ENCODE measurements at places on chromosomes 2 and 18.

- no peak for DNase-seq
Observed at GRCh38 chr2:236928380-236929037, 157.2 kb upstream of the COPS8 start.

DNA sequence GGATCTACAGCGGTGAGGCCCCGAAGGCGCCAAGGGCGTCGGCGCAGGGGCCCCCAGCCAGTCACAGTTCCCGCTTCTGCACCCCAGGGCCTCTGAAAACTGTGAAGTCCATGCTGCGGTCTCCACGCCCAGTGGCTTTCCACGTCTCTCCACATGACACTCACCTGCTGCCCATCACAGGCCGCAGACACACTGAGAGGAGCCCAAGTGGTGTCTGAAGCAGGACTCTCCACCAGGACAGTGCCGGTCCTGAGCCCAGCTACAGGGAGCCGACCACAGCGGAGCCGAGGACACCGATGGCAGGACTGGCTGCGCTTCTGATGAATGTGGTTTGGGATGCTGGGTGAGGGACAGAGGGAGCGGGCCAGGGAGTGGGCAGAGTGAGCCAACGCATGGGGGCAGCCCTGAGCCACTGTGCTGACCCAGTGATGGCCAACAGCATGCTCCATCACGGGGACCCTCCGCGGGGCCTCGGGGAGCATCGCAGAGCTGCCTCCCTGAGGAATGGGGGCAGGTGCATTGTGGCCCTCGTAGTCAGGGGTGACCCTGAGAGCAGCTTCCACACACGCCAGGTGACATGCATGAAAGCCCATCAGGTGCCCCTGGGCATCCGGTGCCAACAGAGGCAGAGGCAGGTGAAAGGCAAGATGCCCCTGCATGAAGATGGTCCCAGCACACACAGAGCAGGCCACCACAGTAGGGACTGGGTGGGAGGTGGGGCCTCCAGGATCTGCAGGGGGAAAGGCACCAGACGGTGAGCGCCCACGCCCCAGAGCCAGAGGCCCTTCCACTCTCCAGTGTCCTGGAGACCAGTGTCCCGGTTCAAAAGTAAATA lies 116.6 kb downstream of the HDAC4 start:
- DNase-seq, result no peak

GRCh38 chr2:231933916-231934401 lies 7.8 kb upstream of the NPPC start:
- DNase-seq, result no peak

- no peak for DNase-seq
Observed at GRCh38 chr2:23351388-23352141, 33.4 kb upstream of the KLHL29 start.

GRCh38 chr18:49279041-49279440 lies 181.4 kb downstream of the DYM start:
- no peak for DNase-seq

DNA sequence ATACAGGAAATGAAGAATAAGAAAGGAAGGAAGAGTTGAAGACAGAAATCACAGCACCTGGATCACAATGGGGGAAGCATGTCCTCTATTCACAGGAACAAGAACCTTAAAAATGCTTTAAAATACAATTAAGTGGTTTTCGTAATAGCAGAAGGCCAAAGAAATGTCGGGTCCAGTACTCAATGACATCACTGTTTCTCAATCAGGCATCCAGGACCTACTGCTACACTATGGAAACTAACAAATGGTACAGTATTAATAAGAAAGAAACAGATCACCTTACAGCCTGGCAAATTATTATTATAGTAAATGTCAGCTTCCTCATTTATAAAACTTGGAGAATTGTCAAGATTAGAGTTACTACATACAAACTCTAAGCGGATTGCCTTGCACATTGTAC lies 15.8 kb downstream of the HNRNPLL start:
- no peak for DNase-seq

DNA sequence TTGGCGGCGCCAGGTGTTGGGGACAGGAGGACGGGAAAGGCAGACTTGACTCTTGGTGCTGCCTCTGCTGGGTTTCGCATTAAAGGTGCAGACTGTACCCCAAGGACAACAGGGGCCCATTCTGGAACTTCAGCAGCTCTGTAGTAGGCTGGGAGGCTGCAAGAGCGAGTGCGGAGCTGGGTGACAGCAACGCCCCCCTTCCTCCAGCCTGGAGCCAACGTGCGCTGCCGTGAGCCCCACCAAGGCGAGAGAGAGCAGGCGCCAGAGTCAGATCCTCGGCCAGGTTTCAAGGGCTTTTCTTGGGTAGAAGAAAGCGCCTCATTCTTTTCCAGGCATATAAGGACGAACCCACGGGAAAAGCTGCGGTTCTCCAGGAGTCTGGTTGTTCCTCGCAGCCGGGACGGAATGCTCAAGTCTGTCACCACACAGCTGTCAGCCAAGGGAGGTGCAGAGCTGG lies 1.9 kb downstream of the DOK6 start:
- DNase-seq, result no peak

GRCh38 chr2:199458806-199459285 lies 1.1 kb upstream of the SATB2 start:
- no peak for DNase-seq

DNA sequence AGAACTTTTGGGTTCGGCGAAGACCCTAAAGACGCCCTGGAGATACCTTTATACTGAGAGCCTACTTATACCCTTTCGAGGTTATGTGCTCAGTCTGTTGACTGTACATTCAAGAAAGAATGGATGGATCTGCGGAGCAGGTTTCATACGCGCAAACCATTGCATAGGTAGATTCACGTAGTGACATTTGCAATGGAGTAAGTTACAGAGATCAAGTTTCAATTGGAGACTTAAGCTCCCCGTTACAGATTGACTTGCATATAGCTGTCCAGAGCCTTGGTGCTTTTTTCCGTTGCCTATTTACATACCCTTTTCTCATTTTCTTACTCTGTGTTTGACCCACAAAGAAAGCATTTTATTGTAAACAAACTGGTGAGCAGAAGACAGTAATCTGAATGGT lies 923 bp downstream of the PSMD1 start:
- DNase-seq, result no peak

GRCh38 chr2:229282758-229283546 lies 11.9 kb upstream of the PID1 start:
- no peak for DNase-seq

DNA sequence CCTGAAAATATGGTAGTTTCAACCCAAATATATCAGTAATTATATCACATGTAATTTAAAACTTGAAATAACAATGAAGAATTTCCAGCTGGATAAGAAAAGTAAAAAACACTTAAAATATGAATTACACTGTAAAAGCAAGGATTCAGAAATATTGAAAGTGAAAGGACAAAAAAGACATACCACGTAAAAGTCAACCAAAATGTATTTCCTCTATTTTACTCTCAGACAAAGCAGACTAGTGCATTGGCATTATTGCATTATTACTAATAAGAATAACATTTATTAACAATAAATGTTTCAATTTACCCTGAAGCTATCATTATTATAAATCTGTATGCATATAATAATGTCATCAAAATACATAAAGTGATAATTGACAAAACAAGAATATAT lies 445.1 kb upstream of the TRIB2 start:
- no peak for DNase-seq

DNA sequence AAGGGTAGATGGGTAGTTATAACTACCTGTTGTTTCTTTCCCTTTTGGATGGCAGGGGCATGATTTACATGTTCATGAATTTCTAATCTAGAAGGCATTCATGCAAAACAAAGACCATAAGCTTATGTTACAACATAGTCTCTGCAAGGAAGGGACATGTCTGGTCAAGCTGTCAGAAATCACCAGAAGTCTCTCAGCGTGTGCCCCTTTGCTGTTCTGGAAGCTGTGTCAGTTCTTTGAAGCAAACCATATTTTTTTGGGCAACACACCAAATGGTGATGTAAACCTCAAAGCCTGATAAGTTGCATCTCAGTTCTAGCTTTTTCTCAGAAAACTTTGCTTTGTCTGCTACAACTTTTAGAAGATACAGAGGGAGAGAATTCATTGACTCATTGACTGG lies 173.5 kb upstream of the CTAGE1 start:
- no peak for DNase-seq

GRCh38 chr2:85712336-85712735 lies 18.2 kb downstream of the GNLY start:
- DNase-seq, result no peak

GRCh38 chr2:37098416-37099118 lies 14.2 kb downstream of the GPATCH11 start:
- DNase-seq, result no peak

DNA sequence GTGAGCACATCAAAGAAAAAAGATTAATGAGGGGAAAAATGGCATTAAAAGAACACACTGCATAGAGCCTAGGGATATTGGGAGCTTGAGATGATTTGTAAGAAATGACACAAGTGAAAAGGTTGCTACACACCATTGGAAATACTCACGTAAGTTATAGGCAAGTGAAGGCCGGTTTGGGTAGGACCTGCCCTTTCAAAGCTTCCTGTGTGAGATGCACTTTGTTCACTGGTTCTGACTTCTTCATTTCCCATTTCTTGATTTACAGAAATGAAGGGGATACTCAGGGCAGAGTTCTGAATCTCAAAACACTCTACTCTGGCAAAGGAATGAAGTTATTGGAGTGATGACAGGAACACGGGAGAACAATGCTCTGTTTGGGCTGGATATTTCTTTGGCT lies at the start of gene IL18RAP:
Gene IL18RAP (plus strand): TSS at position 251 of the 400 bp plus-strand sequence. CDS start 118 bp downstream, at position 369.
- DNase-seq, result no peak

DNA sequence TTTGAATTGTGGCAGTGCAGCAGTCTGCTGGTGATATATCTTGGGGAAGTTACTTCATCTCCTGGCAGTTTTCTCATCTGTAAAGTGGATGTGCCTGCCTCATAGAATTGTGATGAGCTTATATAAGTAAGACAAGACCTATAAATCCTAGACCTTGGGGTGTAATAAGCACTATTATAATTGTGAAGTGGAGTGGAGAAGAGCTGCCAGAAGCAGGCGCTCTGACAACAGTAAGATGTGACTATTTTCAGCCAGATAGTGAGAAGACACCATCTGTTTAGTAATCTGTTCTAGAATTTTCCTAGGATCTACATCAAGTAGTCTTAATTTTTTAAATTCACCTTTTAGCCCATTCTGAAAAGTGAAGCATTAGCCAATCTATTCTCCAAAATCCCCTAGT lies 85.6 kb upstream of the TSPYL6 start:
- DNase-seq, result no peak

DNA sequence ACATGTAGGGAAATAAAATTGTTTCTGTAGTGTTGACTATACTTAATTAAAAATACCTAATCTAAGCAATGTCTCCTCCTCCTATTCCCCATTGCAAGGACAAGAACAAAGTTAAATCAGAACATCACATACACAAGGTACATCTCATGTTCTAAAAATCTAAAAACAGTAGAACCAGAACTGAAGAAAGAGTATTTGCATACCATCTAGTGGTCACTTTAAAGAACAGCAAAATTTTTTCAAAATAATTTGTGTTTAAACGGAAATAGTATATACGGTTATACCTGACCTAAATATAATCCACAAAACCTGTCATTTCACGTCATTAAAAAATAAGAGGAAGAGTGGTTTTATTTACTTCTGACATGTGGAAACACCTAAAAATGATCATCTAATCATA lies 294.3 kb upstream of the KCNH7 start:
- no peak for DNase-seq

DNA sequence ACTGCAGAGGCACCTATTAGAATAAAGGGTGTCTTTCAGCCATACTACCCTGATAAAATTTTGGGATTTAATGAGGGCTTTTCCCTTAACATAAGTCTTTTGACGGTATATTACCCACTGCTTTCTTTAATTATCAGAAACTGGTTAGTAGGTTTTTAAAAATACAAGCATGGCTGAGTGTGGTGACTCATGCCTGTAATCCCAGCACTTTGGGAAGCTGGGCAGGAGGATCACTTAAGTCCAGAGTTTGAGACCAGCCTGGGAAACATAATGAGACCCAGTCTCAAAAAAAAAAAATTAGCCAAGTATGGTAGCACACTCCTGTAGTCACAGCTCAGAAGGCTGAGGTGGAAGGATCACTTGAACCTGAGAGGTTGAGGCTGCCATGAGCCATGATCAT lies 16.1 kb downstream of the CPSF3 start:
- no peak for DNase-seq

GRCh38 chr2:204150721-204151120 lies 214.2 kb downstream of the ICOS start:
- no peak for DNase-seq

DNA sequence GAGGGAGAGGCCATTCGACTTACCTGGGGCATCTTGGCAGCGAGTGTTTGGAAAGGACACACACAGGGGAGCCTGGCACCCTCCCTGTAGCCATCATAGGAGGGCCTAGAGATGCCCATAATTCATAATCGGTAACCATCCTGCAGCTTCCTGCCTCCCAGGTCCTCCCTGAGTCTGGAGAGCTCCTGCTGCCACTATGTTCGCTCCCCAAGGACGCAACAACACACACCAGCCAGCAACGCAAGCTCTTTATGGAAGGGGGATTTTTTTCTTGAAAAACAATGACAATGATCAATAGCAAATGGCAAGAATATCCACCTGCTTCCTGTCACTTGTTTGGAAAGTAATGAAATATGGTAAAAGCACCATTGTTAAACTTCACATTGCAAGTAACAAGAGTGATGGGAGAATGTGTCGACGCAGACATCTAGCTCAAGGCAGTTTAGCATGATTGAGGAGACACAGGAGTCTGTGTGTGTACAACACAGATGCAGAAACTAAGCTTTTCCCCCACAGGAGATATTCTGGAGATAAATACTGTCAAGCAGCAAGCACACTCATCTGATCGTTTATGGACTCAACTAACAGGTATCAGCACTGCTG lies 24.9 kb upstream of the CREG2 start:
- DNase-seq, result no peak

GRCh38 chr2:48419884-48420511 lies 110.0 kb upstream of the STON1 start:
- DNase-seq, result no peak

DNA sequence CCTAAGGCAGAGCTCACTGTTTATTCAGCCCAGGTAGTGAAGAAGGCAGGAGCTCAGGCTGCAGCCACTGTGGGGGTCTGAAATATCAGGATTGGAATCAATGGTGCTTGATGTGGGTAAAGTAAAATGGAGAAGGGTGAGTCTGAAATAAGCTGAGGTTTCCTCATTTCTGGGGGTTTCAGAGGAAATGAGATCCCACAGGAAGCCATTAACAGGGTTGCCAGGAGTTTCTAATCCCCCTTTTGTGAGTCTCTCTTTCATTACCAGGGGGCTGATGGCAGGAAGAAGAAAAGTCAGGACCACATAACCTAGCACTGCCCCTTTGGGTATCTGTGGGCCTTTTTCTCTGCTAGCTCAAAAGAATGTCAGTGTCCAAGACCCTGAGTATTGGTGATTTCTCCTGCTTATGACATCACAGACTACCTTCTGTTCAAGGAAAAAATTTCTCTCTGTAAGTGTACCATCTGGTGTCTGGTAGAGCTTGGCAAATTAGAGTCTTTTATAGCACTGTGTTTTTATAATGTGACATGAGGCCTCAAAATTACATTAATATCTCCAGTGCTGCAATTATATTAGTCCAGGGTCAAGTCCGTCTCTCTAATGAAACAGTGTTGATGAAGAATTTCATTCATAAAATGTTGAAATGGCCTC lies 56.0 kb downstream of the LBH start:
- no peak for DNase-seq

GRCh38 chr2:8169443-8169842 lies 512.4 kb upstream of the ID2 start:
- no peak for DNase-seq

- no peak for DNase-seq
Observed at GRCh38 chr2:121696410-121696930, 40.2 kb downstream of the NIFK start.

All from stimulated activated CD4-positive, alpha-beta T cell treated with anti-CD3 and anti-CD28 coated beads, Interleukin-1b, Interleukin-23, amount 100 ng/mL, for 1 hour (primary cell).